Amygdala (tissue), 56 donors: ENCODE measurements at places on chromosomes 5 and 9.

DNA sequence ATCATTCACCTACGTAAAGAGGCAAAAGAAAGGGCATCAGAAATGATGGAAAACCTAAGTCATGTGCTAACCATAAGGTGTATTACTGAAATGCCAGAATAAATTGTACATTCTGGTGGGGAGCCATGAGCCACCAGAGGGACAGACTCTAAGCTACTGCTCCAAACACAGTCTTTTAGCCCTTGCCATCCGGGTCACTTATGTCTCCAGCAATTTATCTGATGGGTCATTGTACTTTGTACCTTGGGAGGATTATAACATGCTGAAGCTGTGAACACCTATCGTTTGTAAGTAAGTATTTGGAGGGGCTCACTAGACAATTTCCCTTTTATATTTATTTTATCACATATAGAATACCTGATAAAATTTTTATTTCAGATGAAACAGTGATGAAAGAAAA, 495.1 kb downstream of the KIF4B start:
- DNase-seq, result no peak

DNA sequence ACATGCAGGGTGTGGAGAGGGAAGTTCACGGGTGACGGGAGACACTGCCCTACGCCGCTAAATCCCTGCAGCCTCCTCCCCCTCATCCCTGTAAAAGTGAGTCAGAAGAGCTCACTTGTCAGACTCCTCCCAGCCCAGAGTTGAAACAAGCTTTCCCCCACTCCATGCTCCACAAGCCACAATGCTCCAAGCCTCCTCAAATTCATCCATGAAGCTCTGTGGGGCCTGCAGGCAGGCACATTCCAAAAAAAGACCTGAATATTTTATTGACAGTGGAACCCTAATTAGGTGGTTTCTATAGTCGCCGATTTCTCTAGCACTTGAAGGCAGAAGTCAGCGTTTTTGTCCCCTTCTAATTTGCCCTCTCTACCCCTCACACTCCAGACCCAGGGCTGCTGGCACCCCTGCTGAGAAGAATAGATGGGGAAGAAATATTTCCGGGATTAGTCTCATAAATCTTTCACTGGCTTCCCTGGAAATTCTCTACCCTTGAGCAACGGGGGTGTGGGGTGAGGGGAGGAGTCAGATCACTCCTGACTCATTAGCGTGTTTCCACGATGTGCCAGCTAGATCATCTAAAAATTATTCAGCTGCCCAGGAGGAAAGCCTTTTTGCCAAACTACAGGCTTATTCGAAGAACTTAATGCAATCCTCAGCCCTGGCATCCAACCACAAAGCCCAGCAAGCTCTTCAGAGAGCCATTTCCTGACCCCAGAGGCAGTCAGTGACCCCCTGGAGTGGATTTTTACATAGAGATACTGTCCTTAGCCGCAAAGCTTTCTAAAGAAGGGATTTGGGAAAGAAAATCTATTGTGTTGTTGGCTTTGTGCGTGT, 97.1 kb downstream of the ENC1 start:
- DNase-seq, result no peak

DNA sequence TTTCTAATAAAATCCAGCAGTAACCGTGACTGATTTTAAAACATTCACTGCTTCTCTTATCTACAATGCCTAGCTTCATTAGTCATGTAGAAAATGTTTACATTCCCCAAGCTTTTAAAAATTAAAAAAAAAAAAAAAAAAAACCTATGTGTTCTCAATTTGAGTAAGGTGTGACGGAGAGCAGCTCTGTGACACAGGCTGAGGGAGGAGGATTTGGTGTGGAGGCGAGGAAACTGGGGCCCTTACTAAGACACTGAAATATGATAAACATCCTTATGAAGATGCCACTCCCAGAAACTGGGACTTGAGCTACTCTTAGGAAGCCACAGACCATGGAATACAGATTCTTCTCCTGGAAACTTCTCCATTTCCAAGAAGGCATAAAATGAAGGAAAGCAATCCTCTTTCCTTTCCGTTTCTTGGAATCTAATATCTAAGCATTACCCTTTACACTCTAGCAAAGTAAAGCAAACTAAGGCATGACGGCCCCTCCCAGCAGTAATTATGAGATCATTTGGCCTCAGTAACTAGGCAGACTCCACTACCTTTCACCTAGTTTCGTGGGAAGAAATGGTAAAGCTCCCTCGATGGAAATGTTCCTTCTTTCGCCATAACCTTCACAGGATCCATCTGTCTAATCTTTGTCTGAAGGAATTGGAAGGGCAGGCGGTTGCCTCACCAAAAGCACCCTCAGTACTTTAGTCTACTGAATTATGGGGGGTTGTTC, 23.5 kb downstream of the GRAMD2B start:
- DNase-seq, result no peak

DNA sequence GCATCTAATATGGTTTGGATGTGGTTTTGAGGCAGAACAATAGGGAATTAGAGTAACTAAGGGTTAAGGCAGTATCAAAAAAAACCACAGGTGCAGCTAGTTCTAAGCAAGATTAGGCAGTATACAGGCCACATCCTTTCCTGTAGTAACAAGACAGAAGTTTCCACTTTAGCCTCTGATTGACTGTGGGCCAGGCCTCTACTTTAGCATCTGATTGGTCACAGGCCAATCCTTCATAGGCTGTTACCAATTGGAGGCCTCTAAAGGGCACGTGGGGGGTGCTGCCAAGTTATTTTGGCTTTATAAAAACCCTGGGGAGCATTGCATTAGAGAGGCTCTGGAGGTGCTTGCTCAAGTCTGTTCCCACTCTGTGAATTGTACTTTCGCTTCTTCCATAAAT, 144.1 kb upstream of the ST8SIA4 start:
- no peak for DNase-seq

- no peak for DNase-seq
Observed at GRCh38 chr5:53777864-53778618, 217.6 kb downstream of the NDUFS4 start.

DNA sequence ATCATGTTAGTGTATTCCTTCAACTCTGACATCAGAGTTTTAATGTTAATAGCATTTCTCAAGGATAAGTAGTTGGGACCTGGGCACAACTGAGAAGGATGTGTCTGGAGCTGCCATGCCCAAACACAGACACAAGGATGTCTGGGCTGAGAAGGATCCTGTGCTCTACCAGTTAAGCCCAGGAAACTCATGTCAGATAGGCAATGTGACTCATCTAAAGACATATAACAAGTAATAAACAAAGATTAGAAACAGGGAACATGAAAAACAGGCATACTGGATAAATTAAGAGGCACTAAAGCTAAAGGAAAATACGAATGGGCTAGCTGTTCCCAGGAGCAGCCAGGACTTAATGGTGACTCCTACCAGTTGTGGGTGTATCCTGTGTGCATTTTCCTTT, 9.1 kb upstream of the EGFLAM start:
- no peak for DNase-seq

- DNase-seq, result no peak
Observed at GRCh38 chr9:130330202-130330862, 64.8 kb downstream of the HMCN2 start.

DNA sequence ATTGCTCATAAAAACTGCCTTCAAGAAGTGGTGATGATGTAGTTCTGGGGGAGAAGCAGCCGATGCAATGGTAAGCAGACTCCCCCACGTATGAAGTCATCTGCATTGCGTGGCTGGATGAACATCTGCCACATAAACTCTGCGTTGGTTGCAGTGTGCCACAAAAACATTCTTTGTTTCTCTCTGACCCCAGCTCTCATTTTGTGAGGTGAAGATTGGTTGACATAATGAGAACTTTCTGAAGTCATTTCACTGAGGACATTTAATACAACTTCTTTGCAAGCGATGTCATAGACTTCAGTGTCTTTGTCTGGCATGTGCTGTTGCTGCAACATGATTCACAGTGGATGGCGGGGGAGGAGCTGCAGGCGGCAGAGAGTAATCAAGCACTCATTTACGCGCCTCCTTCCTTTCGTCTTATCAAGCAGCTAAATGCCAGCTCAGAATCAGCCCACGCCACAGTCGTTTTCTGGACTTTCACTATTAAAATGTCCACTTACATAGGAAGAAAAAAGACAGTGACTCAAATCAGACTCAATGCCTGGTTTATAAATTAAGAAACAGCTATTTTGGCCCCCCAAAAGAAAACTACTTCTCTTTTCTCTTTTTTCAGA, 91.5 kb upstream of the NFIL3 start:
- DNase-seq, result peak; percentile 40

DNA sequence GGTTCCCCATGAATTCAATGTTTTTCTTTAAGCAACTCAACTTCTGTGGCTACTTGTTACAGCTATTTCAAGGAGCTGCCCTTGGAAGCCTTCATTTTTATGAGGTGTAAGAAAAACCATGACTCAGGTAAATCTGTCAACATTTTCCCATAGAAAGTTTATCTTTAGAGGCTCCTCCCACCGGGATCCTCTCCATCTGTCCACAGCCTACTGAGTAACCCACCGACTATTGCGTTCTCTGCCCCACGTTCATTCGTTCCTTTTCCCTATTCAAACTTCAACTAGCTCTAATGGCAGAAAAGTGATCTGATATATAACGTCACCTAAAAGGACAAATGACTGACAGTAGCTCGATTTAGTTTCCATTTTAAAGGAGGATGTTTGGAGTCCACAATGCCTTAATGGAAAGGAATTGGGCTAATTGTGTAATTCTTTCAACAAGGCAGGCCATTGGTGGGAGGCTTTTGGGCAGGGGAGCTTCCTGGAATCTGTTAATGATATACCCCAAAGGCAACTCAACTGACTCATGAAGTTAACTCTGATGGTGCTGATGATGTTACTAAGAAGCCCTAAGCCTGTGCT, 29.3 kb upstream of the NR3C1 start:
- no peak for DNase-seq

GRCh38 chr9:115127191-115127817, 9.3 kb upstream of the TNC start:
- DNase-seq, result no peak

DNA sequence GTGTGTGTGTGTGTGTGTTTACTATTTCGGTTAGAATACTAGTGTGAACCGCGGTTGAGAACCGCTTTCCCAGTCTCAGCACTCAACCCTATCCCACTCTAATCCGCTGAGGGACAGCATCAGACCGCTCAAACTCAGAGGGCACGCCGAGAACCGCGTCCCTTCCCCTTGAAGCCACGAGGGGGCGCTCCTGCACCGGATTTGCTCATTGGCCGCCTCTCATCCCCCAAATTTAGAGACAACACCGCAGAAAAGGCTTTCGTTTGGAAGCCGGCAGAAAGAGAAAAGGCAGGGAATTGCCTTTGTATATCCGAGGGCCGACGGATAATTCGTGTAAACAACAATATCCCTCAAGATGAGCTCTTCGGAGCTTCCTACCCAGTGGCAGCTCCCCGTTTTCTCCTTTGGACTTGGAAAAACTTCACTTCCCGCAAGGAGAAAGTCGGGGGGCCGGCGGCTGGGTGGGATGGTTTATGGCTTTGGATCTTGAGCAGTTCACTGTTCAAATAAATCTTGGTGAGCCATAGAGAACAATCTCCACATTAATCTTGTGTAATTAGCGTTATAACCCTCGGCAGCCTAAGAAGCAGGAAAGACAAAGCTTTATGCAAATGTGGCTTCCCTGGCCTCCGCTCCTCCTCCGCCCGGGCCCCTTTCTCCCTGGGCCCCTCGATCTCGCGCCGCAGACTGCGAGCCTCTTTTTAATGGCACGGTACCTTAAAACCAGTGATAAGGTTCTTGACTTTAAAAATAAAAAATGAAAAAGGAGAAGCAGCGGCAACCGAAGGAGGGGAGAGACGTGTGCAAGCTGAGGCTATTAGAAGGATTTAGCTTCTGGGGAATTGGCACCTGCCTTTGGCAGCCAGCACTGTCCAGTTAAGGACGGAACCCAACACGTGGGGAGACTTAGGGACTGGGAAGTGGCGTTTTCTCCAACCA, 296.8 kb downstream of the PARP8 start:
- peak; percentile 51 for DNase-seq

GRCh38 chr9:125106285-125106893, 36.9 kb downstream of the SCAI start:
- no peak for DNase-seq

GRCh38 chr5:143494595-143494994, 91.1 kb upstream of the NR3C1 start:
- no peak for DNase-seq

DNA sequence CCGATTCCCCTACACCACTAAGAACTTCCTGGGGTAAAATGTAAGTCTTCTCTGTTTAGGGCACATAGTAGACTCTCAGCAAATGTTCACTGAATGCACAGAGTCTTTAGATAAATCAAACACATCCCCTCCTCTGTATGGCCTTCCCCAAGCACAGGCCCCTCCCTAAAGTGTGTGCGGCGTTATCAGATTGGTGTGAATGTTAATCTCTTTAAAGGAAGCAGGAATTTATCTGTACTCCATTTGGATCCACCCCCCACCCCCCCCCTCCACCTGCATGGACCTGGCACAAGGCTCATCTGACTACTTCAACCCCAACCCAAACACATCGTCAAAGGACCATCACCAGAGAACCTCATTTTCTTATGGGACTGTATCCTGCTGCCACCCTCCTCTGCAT, 6.3 kb downstream of the PCDH1 start:
- no peak for DNase-seq

DNA sequence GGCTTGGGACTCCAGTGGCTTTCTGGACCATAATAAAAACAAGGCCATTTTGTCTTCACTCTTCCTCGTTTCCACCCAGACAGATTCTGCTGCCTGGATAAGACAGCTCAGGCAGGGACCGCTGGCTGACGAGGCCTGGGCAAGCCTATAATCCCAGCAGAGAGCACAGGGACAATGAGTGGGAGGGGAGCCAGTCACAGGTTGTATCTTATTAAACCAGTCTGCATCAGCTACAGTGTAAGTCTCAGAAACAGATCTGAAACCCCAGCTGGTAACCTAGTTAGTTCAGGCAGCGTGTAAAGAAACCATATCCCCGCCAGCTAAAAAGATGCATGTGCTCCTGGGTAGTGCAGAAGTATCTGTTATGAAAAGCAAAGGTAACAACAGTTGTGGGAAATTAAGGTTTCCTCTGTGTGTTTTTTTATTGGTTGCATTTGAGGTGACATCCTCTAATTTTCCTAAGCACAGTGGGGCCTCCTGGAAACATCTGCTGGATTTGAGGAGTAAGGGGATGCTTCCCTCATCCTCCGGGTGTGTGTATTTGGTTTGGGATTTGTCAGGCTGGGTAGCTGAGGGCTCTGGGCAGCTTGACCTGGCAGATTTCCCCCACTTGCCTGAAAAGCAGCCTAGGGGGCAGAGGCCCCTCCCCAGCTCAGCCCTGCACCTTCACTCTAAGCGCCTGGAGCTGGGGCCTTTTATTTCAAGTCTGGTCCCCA, 15.2 kb upstream of the TAL2 start:
- no peak for DNase-seq

DNA sequence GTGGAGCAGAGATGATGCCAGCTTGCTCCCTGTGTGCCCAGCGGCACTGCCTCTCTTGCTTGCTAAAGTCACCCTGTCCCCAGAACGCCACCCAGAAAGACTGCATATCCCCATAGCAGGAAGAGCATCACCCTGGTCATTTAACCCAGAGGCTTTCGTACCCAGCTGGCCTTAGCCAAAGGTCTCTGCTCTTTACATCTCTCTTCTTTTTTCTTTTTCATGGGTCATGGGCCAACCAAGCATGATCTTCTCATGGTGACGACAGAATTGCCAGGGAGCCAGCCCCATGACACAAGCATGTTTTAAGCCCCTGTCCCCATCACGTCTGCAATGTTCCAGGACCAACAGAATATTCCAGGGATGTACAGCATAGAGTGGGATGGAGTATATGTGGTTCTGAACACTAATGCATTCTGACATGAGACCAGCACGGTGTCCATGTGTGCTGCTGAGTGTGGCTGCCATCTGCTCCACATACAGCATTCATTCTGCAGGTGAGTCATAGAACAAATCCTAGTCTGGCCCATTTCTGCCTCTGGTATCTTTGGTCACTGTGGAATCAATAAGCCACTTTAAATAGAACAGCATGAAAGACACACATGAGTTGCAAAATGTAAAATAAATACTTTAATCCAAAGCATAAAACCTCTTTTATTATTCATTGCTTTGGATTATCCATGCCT, 203.0 kb downstream of the MED10 start:
- DNase-seq, result no peak
